ENCODE measurements at places on chromosomes 1 and 21. TPM values are rescaled to one million over a fixed set of nuclear protein-coding genes. Genes with fewer than 3 reads are reported as not detected.

Gene SHE
- total RNA-seq: not detected

Gene SLFNL1
- 0.52 TPM for total RNA-seq

GRCh38 chr1:206779638-206780037 lies 7.3 kb upstream of the IL10 start:
- no peak for DNase-seq
- H3K27ac ChIP-seq: no peak overlapping the region
- H3K4me1 ChIP-seq: no peaks in the 10 kb centered on the region
- peaks cover 21% of the 10 kb centered on the region for H3K27me3 ChIP-seq
- no peak overlapping the region for H3K4me3 ChIP-seq
- H3K36me3 ChIP-seq: no peaks in the 10 kb centered on the region

GRCh38 chr1:94411237-94411636 lies 7.0 kb upstream of the ABCD3 start:
- no peak overlapping the region for H3K27ac ChIP-seq
- H3K4me1 ChIP-seq: peaks cover 10% of the 10 kb centered on the region
- H3K27me3 ChIP-seq: no peaks in the 10 kb centered on the region
- no peak for DNase-seq
- no peaks in the 10 kb centered on the region for H3K36me3 ChIP-seq

GRCh38 chr1:203100516-203100869 lies 14.7 kb upstream of the MYOG start:
- no peak for DNase-seq
- no peaks in the 10 kb centered on the region for H3K36me3 ChIP-seq
- no peaks in the 10 kb centered on the region for H3K4me1 ChIP-seq
- no peak overlapping the region for H3K27ac ChIP-seq

GRCh38 chr1:19260211-19261138 lies 8.9 kb downstream of the MRTO4 start:
- no peak overlapping the region for H3K4me3 ChIP-seq
- no peaks in the 10 kb centered on the region for H3K27me3 ChIP-seq
- DNase-seq: no peak
- no peak overlapping the region for H3K27ac ChIP-seq
- peaks cover 47% of the 10 kb centered on the region for H3K36me3 ChIP-seq

DNA sequence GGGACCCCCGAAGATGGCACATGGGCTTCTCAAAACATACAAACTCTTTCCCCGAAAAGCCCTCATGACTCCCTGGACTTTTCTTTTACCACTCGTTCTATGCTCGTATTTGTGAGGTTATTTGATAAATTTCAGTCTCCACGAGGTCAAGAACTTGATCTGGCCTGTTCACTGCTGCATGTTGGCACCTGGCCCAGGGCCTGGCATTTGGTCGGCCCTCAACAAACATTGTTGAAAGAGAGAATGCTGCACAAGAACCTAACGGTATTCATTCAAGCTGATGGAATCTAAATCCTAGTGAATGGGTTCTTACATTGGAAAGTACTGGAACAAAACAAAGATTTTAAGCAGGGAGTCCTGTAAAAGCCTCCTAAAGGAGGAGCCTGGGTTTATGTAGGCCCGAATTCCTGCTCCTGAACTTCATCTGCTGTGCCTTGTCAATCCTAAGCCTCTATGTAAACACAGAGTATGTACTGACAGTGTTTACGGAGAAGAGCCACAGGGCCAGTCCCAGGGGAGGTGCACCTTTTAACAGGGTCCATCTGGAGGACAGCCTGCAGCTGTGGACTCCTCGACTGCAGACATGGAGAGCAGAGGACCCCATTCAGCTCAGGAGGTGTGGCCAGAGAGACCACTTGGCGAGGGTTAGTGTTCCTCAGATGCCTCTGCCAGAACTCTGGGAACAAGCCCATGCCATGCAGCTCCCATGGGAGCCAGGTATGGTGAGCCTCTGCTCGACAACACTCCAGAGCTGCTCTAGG lies 46.9 kb downstream of the L1TD1 start:
- H3K4me1 ChIP-seq: peaks cover 12% of the 10 kb centered on the region
- no peak overlapping the region for H3K4me3 ChIP-seq
- no peak overlapping the region for H3K27ac ChIP-seq
- peaks cover 41% of the 10 kb centered on the region for H3K27me3 ChIP-seq
- DNase-seq: peak; percentile 45

DNA sequence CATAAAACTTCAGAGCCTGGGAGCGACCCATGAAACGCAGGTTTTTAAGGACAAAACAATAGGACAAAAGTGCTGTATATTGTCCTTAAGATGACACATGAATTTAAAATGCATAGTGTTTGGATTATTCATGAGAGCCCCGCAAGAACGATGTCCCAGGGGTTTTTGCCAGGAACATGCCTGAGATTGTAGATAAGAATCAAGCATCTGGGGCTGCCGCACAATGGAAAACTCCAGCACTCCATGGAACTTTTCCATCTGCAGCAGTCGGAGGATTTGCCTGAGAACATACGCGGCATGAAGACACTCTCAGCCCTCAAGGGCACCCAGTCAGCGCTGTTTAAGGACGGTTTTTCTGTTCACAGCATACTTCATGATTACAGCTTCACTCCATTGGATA lies 5.3 kb upstream of the ERG start:
- no peak overlapping the region for H3K4me3 ChIP-seq
- no peak overlapping the region for H3K27ac ChIP-seq
- H3K27me3 ChIP-seq: peaks cover 21% of the 10 kb centered on the region
- no peaks in the 10 kb centered on the region for H3K4me1 ChIP-seq

DNA sequence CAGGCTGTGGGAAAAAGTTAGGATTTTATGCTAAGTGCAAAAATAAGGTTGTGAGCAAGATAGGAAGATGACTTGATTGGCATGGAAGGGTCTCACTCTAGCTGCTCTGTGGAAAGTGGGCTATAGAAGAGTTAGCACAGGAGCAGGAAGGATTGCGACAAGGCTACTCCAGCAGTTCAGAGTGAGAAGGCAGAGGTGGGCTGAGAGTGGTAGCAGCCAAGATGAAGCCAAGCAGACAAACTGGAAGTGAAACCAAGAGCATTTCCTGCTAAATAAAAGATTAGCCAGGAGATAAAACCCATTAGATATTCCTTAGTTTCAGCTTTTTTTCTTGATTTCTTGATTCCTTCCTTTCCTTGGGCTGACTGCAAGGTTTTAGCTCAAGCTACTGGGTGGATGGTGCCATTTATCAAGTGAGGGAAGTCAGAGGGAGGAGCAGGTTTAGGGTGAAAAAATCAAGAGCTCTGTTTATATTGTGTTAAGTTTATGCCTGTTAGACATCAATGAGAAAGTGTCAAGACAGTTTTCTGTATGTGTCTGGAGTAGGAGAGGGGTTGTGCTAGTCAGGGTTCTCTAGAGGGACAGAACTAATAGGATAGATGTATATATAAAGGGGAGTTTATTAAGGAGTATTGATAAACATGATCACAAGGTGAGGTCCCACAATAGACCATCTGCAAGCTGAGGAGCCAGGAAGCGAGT lies 33.1 kb upstream of the ZNF644 start:
- H3K4me3 ChIP-seq: no peak overlapping the region
- no peak overlapping the region for H3K27ac ChIP-seq
- H3K4me1 ChIP-seq: no peaks in the 10 kb centered on the region
- no peaks in the 10 kb centered on the region for H3K27me3 ChIP-seq
- H3K36me3 ChIP-seq: no peaks in the 10 kb centered on the region

DNA sequence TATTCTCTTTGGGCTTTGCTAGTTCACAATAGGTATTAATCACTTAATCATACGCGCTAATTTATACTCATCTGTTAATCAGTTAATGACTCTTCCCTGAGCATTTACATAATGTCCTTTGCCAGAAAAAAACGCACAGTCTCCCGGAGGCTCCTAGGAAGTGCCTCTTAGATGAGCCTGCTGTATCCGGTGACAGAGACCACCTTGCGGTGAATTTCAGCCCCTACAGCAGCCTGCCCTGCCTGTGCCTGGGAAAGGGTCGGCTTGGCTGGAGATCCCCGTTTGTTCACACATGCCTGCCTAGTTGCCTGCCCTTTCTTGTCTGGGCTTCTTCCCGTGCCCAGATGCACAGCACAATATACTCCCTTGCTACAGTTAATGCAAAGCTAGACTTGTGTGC lies 152.9 kb downstream of the ZBTB18 start:
- H3K27me3 ChIP-seq: no peaks in the 10 kb centered on the region
- H3K4me1 ChIP-seq: no peaks in the 10 kb centered on the region
- no peak for DNase-seq
- no peak overlapping the region for H3K27ac ChIP-seq
